ENCODE measurements at places on chromosomes 12 and 14.
A peak's percentile ranks its signal among the peaks of the same experiment; 100 is the strongest.

- H3K36me3 ChIP-seq = no peaks in the 10 kb centered on the region
- no peak overlapping the region for H3K4me3 ChIP-seq
- no peak for DNase-seq
- no peak overlapping the region for H3K27ac ChIP-seq
Measured at GRCh38 chr14:102951799-102952198, 29.3 kb downstream of the AMN start.

- H3K36me3 ChIP-seq = peaks cover 20% of the 10 kb centered on the region
- H3K4me1 ChIP-seq = peaks cover 31% of the 10 kb centered on the region
- no peak for DNase-seq
- H3K4me3 ChIP-seq = peak overlapping the region; percentile 91
Measured at GRCh38 chr14:101965770-101966722, 1.7 kb downstream of the DYNC1H1 start.

GRCh38 chr14:30940886-30941285, 66.5 kb downstream of the COCH start:
- DNase-seq = no peak
- peaks cover 2% of the 10 kb centered on the region for H3K4me1 ChIP-seq
- peaks cover 35% of the 10 kb centered on the region for H3K36me3 ChIP-seq
- H3K27me3 ChIP-seq = no peaks in the 10 kb centered on the region
- no peak overlapping the region for H3K4me3 ChIP-seq
- H3K27ac ChIP-seq = no peak overlapping the region

- H3K4me1 ChIP-seq = peaks cover 20% of the 10 kb centered on the region
- peaks cover 21% of the 10 kb centered on the region for H3K27me3 ChIP-seq
- DNase-seq = no peak
- H3K27ac ChIP-seq = no peak overlapping the region
Measured at GRCh38 chr12:123150275-123150743, 581 bp downstream of the PITPNM2 start.

DNA sequence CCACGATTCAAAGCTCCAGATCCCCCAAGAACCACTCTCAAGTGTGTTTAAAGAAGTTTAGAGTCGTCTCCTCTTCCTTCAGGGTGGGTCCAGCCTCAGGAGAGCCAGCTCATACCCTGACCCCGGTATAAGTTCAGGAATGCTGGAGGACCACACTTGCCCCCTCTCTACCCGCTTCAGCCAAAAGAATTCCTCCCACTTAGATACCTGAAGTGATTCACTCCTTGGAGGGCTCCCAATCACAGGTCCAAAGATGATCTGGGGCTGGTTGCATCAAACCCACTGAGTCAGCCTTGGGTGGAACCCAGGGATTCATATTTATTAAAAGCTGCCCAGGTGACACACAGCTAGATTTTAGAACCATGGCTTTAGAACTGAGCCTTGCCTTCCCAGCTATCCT, 133.5 kb upstream of the PARP11 start:
- peaks cover 10% of the 10 kb centered on the region for H3K27me3 ChIP-seq
- no peak for DNase-seq
- no peaks in the 10 kb centered on the region for H3K36me3 ChIP-seq
- no peak overlapping the region for H3K4me3 ChIP-seq
- H3K4me1 ChIP-seq = peaks cover 1% of the 10 kb centered on the region
- no peak overlapping the region for H3K27ac ChIP-seq

- no peak overlapping the region for H3K4me3 ChIP-seq
- H3K4me1 ChIP-seq = no peaks in the 10 kb centered on the region
- no peaks in the 10 kb centered on the region for H3K27me3 ChIP-seq
- no peak for DNase-seq
- H3K27ac ChIP-seq = no peak overlapping the region
Measured at GRCh38 chr14:84202486-84202885, 1327.5 kb upstream of the FLRT2 start.

GRCh38 chr12:113310489-113310888, 24.4 kb downstream of the SLC8B1 start:
- H3K4me1 ChIP-seq = peaks cover 2% of the 10 kb centered on the region
- no peaks in the 10 kb centered on the region for H3K27me3 ChIP-seq
- no peak for DNase-seq
- H3K36me3 ChIP-seq = peaks cover 31% of the 10 kb centered on the region

DNA sequence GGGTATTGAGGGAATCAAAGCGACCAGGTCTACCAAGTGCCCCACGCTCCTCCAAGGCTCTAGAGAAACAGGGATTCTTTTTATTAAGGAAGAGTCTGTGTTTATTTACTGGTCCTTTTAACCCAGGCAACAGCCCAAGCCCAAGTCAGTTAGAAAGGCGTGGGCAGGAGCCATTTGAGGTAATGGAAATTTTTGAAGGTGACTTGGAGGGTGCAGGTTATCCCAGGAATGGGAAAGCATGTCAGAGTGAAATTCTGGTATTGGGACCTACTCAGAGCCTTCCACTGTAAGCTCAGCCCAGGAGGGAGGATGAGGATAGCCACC, 2.9 kb downstream of the SLC6A12 start:
- H3K4me3 ChIP-seq = no peak overlapping the region
- no peaks in the 10 kb centered on the region for H3K4me1 ChIP-seq
- no peak overlapping the region for H3K27ac ChIP-seq
- no peaks in the 10 kb centered on the region for H3K36me3 ChIP-seq

DNA sequence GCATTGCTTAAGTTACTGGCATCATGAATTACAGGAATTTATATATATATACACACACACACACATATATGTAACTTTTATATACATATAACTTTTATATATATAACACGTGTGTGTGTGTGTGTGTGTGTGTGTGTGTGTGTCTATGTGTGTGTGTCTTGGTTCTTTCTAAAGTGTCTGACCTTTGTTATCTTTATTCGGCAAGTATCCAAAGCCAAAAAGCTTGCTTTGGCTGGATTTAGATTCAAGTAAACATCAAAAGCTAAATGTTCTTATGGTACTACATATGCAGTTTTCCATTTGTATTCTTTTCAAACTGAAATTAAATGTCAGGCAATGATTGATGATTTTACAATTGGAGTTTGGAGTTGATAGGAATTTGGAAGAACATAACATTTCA, 69.9 kb downstream of the SLC16A7 start:
- peaks cover 42% of the 10 kb centered on the region for H3K36me3 ChIP-seq
- H3K27me3 ChIP-seq = no peaks in the 10 kb centered on the region
- DNase-seq = no peak
- H3K4me1 ChIP-seq = peaks cover 9% of the 10 kb centered on the region
- H3K27ac ChIP-seq = no peak overlapping the region
- no peak overlapping the region for H3K4me3 ChIP-seq

DNA sequence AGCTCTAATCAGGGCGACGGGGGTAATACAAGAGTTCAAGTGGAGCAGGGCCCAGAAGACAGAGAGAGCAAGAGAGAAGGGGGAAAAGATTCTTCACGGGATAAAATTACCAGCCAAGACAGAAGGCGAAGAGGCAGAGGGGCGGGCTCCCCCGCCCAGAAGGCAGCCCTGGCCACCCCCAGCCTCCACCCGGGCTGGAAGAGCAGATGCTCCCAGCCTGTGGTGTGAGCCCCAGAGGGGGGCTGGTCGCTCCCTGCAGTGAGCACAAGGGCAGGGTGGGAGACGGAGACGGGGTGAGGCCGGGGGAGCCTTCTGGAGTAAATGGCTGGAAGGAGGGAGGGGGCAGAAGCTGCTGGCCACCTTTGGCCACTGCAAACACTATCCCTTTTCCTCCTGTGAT, 1035.6 kb downstream of the VRK1 start:
- no peak overlapping the region for H3K4me3 ChIP-seq
- H3K4me1 ChIP-seq = no peaks in the 10 kb centered on the region
- peaks cover 2% of the 10 kb centered on the region for H3K27me3 ChIP-seq
- DNase-seq = no peak
- H3K36me3 ChIP-seq = no peaks in the 10 kb centered on the region
